ENCODE measurements at places on chromosomes 1 and 21.

DNA sequence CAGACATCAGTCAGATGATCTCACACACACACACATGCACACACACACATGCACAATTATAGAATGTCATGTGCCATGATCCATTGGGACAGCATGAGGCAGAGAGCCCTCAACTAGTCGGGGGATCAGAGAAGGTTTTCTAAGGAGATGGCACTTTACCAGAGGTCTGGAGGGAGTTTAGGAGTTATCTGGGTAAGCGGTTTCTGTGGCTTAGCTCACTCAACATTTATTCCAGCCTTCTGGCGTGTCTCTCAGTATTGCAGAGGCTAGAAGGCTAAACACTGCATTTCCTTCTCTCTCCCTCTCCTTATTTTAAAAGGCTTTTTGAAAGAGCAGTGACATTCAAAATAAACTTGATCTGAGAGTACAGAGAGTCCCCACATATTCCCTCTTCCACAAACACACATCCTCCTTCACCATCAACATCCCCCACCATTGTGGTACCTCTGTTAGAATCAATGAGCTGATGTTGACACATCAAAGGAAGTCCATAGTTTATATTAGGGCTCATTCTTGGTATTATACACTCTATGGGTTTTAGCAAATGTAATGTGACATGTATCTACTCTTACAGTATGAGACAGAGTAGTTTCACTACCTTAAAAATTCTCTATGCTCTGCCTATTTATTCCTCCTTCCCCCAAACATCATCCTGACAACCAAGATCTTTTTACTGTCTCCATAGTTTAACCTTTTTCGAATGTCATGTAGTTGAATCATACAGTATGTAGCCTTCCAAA, 9.0 kb upstream of the PLA2G2A start:
- DNase-seq = no peak

GRCh38 chr1:63603810-63604209, 10.6 kb downstream of the PGM1 start:
- DNase-seq = no peak

GRCh38 chr1:8666389-8667167, 150.9 kb downstream of the RERE start:
- DNase-seq = no peak

- no peak for DNase-seq
Measured at GRCh38 chr1:207745285-207745684, 6.6 kb upstream of the CD46 start.

- no peak for DNase-seq
Measured at GRCh38 chr1:63845346-63845745, 71.5 kb downstream of the ROR1 start.

DNA sequence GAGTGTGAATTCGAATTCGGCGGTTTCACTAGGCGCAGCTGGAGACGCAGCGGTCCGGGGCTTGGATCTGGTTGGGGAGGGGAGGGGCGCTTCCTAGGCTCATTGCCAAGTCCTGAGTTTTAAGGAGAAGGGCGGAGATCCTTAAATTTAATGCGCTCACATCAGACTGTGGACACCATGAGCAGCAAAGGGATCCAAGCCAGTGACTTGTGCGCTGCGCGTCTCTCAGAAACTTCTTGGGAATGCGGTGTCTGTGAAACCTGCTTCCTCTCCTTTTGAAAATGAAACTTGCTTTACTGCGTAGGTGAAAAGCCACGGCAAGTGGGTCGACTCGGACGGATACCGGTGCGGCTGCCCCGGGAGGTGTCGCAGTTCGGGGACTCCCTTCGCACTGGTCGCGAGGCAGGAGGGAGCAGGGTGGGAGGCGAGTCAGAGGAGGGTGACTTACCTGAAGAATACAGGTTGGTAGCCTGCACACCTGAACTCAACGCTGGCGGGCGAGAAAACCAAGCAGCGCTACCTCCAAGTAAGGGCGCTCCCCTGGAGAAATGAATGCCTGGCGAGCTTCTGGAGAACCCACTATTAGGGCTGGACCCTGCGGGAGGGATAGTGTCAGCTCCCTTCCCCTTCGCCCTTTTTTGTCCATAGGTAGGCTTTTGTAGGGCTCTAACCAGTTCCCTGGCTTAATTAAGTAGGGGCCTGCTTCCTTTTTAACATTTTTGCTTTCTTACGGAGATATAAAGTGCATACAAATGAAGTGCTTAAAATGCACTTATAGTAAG, 992 bp downstream of the TENT5C start:
- DNase-seq = peak; percentile 20

DNA sequence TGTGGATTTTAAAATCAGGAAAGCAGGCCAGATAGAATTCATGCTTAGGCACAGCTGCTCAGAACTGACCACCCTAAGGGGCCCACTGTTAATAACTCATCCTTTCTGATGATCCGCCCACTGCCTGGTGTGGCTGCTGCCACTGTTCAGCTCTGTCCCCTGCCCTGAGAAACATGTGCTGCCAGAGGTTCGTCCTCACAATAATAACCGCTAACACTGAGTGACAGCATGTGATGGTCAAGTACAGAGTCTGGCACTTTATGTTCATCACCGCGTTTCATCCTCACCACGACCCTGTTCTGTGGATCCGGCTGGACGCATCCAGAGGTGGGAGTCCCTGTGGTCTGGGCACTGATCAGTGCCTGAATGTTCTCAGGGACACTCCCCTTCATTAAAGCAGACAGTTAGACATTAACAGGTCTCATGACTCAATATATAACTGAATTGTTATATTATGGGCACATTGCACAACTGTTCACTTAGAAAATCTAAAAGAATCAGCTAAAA, 108.6 kb downstream of the SIM2 start:
- no peak for DNase-seq

GRCh38 chr1:238404481-238404880, 513.8 kb upstream of the ZP4 start:
- DNase-seq = no peak

DNA sequence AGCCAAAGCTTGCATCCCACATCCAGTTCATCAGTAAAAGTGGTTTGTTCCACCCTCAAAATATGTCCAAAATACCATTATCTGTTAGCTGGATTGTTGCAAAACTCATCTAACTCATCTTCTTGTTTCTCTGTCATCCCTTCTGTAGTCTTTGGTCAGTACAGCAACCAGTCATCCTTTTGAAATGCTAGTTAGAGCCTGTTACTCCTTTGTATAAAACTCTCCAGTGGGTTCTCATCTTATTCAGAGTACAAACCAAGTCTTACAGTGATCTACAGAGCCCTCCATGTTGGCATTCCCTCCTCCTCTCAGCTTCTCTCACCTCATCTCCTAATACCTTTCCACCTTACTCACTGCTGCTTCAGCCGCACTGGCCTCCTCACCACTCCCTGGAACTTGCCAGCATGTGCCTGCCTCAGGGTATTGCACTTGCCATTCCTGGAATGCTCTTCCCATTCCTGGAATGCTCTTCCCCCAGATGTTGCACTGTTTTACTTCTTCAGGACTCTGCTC, 70.6 kb downstream of the LAMC1 start:
- no peak for DNase-seq

DNA sequence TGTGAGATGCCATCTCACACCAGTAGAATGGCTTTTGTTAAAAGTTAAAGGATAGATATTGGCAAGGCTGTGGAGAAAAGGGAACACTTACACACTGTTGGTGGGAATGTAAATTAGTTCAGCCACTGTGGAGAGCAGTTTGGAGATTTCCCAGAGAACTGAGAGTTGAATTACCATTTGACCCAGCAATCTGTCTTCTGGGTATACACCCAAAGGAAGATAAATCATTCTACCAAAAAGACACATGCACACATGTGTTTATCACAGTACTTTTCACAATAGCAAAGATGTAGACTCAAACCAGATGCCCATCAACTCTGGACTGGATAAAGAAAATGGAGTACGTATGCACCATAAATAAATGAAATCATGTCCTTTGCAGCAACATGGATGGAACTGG, 88.6 kb upstream of the LRRC8D start:
- DNase-seq = no peak

GRCh38 chr1:15950763-15951295, 25.1 kb downstream of the ZBTB17 start:
- peak; percentile 58 for DNase-seq

DNA sequence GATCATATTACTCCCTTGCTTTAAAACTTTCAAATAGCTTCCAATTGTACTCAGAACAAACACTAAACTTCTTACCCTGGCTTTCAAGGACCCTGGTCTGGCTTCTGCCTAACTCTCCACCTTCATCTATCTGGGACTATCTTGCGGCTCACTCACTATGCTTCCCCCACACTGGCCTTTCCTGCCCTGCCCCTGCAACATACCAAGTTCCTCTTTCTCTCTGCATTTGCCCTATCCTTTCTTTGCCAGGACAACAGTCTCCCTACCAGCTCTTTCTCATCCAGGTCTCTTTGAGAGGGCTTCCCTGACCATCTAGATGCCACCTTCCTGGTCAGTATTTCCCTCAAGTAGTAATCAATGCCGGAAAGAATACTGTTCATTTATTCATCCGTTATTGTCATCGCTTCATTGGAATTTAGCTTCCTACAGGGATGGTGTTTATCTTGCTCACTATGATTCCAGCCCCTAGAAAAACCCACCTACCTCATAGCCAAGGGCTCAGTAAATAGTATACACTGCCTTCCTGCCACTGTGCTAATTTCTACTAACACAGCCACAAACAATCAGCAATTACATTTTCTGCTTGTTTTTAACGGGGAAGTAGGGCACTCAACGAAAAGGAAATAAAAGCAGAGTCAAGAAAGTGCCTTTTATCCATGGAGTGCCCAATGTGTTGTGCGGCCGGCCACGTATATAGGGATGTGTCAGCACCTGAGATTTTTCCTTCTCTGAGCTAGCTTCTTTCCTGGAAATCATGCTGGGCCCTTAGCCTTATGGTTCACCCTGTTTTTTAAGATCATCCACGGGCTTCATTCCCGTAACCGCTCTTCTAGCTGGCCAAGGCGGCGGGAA, 521 bp upstream of the CDC7 start:
- no peak for DNase-seq

DNA sequence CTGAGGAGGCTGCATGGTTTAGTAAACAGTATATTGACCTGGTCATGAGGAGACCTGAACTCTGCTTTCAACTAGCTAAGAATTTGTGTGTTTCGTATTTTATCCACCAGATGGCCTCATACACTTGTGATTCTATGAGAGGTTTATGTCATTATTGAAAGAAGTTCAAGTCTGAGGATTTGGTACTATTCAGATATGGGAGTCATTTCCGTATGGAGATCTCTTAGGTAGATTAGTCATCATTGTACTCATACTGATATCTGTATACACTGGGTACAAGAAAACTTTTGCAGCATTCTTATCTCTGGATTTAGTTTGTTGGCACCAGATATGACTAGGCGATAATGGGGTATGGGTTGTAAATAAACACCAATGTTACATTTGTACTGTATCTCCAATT, 26.6 kb downstream of the ATF6 start:
- no peak for DNase-seq

DNA sequence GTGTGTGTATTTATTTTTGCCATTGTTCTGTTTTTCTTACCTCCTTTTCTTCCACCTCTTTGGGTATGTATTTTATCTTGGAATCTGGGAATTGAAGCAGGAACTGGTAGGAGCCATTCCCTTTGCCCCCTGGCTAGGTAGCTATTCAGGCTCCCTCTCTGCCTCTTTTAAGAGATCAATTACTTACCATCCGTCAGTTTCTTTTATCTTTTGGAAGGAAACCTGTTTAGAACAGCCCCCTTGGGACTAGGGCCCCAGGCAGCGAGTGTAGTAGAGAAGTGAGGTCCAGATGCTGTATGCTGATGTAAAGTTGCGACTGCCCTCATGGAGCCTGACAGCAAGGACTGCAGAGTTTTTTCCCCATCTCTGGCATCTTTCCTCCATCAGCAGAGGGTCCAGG, 41.6 kb downstream of the KIRREL1 start:
- no peak for DNase-seq

DNA sequence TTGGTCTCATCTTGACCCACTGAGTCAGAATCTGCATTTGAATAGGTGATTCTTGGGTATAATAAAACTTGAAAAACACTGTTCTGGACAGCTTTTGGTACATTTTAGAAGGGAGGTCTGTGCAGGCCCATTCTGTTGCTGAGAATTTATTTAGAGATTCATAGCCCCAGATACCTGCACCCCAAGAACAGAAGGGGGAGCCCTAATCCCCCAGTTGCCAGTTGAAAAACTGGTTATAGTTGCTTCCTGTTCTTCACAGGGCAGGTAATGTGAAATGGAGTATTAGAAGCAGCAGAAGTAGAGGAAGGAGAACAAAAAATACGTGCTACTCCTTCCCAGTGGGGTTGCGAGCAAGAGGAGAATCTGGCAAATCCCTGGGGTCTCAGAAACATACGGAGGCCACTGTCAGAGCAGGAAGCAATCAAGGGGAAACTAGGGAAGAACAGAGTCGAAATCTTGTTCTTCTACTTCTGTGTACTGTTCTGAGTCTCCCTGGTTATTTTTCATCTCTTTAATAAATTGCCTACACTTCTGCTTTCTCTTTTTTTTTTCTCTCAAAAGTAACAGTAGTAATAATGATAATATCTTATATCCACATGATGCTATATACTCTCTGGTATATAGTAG, 4.6 kb upstream of the CLCA2 start:
- no peak for DNase-seq

- DNase-seq = no peak
Measured at GRCh38 chr1:244395965-244396364, 55.7 kb downstream of the ADSS2 start.

- no peak for DNase-seq
Measured at GRCh38 chr21:25563361-25564116, 43.7 kb downstream of the MRPL39 start.

DNA sequence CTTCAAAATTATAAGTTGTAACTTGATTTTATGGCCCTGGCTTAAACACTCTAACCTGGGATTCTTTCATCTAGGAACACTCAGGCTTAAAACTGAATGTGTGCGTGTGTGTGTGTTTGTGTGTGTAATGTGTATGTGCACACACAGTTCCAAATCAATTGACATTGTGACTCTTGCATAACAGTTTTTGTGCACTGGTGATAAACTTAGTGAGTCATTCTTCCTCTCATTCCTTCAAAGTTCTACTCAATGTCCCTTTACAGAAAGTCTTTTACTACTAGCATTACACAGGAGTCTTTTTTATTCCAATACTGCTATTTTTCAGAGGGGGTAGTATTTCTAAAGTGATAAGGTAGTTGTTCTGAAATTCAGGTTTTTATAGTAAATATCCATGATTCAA, 943.6 kb downstream of the KCNT2 start:
- DNase-seq = no peak

DNA sequence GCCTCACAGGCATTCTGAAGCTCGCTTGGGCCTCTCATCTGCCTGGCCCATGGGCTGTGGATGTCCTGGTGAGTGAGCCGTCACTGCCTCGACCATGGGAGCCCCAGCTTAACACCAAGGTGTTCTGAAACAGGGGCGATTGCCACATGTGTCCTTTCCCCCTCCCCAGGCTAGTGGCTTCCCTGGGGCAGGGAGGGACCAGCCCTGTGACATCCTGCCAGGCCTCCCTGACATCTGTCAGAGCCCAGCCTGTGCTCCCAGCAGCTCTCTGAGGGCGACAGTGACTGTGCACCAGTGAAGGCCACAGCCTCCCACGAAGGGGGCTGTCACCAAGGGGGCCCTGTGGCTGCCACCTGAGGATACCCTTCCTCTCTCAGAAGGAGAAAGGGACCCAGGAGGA, 35.9 kb upstream of the CCDC27 start:
- DNase-seq = no peak
